Cardiac septum (tissue), 1 donor: ENCODE measurements at places on chromosomes 6 and 20. TPM values are rescaled to one million over a fixed set of nuclear protein-coding genes. Genes with fewer than 3 reads are reported as not detected.

RBM24 gene
- 221 TPM for total RNA-seq

DDX43 gene
- total RNA-seq = not detected

LRFN2 gene
- not detected for total RNA-seq

DEFB115 gene
- total RNA-seq = not detected

CD40 gene
- total RNA-seq = 3.8 TPM

XKR7 gene
- total RNA-seq = not detected

RIN2 gene
- 63.9 TPM for total RNA-seq

DXO gene
- 14.0 TPM for total RNA-seq

CASS4 gene
- 0.30 TPM for total RNA-seq

BPI gene
- total RNA-seq = 0.40 TPM

GGT7 gene
- total RNA-seq = 20.1 TPM

C4A gene
- total RNA-seq = 131 TPM

JPH2 gene
- 182 TPM for total RNA-seq

MRAP2 gene
- total RNA-seq = 0.48 TPM

HINT3 gene
- 35.0 TPM for total RNA-seq

WFDC12 gene
- total RNA-seq = not detected
